ENCODE measurements at places on chromosomes 4 and X.

GRCh38 chr4:85968945-85969819, 390.7 kb downstream of the MAPK10 start:
- H3K4me3 ChIP-seq, result no peak overlapping the region
- no peak overlapping the region for H3K27ac ChIP-seq
- H3K36me3 ChIP-seq, result no peaks in the 10 kb centered on the region
- no peaks in the 10 kb centered on the region for H3K4me1 ChIP-seq
- DNase-seq, result no peak

DNA sequence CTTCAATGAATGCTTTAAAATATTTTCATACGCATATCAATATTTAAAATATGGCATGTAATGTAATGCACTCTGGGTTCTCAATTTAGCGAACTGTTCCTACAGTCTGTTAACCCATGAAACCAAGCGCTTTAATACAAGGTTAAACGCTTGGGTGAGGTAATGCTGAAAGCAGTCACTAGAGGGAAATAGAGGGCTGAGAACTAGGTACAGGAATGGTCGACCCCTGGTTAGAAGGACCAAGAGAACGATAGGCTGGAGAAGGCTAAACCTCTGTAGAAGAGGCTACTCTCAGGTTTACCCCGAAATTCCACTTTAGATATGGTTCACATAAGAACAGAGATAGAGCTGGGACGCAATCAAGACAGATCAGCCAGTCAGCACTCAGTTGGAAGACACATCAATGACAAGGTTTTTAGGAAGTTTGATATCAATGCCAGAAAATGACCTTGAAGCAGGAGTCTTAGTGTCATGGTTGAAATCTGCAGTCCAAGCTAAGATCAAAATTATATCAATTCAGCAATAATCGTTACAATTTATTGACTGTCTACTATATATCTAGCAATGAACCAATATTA, 26.9 kb downstream of the ARSJ start:
- H3K36me3 ChIP-seq, result no peaks in the 10 kb centered on the region
- no peaks in the 10 kb centered on the region for H3K27me3 ChIP-seq
- H3K27ac ChIP-seq, result no peak overlapping the region
- DNase-seq, result no peak

DNA sequence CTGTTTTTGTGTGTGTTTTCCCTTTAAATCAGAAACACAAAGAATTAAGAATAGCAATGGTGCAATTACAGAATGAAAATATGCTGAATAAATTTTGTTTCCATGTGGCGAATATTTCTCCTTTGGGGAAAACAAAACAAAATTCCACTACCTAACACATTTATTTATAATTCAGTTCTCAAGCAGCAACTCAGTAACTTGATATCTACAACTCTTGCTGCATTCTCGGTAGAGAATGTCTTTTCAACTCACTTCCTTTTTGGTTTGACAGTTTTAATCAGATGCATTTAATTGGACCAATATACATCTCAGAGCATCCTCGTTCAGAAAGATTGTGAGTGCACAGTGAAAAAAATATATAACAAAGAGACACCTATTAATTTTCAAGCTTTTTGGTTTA, 30.8 kb downstream of the ZNF827 start:
- no peaks in the 10 kb centered on the region for H3K36me3 ChIP-seq
- H3K27ac ChIP-seq, result no peak overlapping the region
- peaks cover 37% of the 10 kb centered on the region for H3K4me1 ChIP-seq
- DNase-seq, result no peak
- H3K4me3 ChIP-seq, result no peak overlapping the region

DNA sequence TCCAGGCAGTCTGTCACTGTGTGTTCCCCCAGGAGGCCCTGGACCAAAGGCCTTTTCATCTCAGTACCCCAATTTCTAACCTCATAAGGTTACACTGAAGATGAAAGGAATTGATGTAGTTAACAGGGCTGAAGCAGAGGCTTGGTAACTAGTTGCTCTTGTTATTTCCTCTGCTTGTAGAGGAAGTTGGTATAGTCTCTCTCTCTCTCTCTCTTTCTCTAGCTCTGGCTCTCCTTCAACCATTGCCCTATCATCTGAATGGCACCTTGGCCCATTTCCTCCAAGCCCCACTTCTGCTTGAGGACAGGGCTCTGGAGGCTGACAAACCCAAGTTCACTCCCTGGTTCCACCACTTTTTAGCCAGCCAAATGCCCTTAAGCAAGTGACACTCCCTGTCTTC, 96.1 kb downstream of the MAMLD1 start:
- no peak overlapping the region for H3K4me3 ChIP-seq
- no peak overlapping the region for H3K27ac ChIP-seq
- DNase-seq, result no peak
- no peaks in the 10 kb centered on the region for H3K27me3 ChIP-seq

- H3K27me3 ChIP-seq, result no peaks in the 10 kb centered on the region
- no peak for DNase-seq
- H3K27ac ChIP-seq, result no peak overlapping the region
- no peaks in the 10 kb centered on the region for H3K36me3 ChIP-seq
- peaks cover 10% of the 10 kb centered on the region for H3K4me1 ChIP-seq
Measured at GRCh38 chrX:56800801-56801200, 71.8 kb downstream of the NBDY start.

GRCh38 chrX:68868316-68868715, 39.5 kb downstream of the EFNB1 start:
- no peak overlapping the region for H3K27ac ChIP-seq
- no peak for DNase-seq
- no peak overlapping the region for H3K4me3 ChIP-seq
- H3K4me1 ChIP-seq, result no peaks in the 10 kb centered on the region

GRCh38 chrX:45591650-45592049, 391.0 kb upstream of the DIPK2B start:
- no peaks in the 10 kb centered on the region for H3K36me3 ChIP-seq
- no peak for DNase-seq
- H3K4me1 ChIP-seq, result no peaks in the 10 kb centered on the region
- no peak overlapping the region for H3K4me3 ChIP-seq
- H3K27ac ChIP-seq, result no peak overlapping the region
- no peaks in the 10 kb centered on the region for H3K27me3 ChIP-seq

- H3K4me3 ChIP-seq, result no peak overlapping the region
- H3K27me3 ChIP-seq, result no peaks in the 10 kb centered on the region
- H3K27ac ChIP-seq, result peak overlapping the region; percentile 88
- no peaks in the 10 kb centered on the region for H3K36me3 ChIP-seq
- no peaks in the 10 kb centered on the region for H3K4me1 ChIP-seq
- no peak for DNase-seq
Measured at GRCh38 chrX:65920620-65921019, 119.3 kb downstream of the VSIG4 start.

- H3K27ac ChIP-seq, result no peak overlapping the region
- H3K27me3 ChIP-seq, result no peaks in the 10 kb centered on the region
- no peak overlapping the region for H3K4me3 ChIP-seq
- no peaks in the 10 kb centered on the region for H3K4me1 ChIP-seq
- no peaks in the 10 kb centered on the region for H3K36me3 ChIP-seq
Measured at GRCh38 chrX:82711457-82711856, 796.6 kb upstream of the POU3F4 start.

DNA sequence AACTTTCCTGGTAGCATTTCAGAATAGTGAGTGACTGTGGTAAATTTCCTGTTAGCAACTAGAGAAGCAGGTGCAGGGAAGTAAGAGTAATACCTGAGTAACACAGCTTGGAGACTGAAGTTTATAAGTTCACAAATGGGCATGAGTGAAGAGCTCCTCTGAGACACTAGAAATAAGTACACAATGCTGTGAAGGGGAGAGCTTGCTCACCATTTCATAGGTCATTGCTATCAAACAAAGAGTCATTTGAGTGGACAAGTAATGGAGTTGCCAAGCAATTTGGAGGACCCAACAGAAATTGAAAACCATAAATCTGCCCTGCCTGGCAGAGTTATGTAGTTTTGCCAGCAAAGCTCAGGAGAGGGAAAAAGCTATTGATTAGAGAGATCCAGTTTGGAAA, 523.6 kb downstream of the TRAM1L1 start:
- no peaks in the 10 kb centered on the region for H3K36me3 ChIP-seq
- H3K4me1 ChIP-seq, result no peaks in the 10 kb centered on the region
- H3K27ac ChIP-seq, result no peak overlapping the region
- no peak for DNase-seq
